Activated CD8-positive, alpha-beta memory T cell treated with anti-CD3 and anti-CD28 coated beads for 1 hour (primary cell): ENCODE measurements at places on chromosomes 1 and 21.

DNA sequence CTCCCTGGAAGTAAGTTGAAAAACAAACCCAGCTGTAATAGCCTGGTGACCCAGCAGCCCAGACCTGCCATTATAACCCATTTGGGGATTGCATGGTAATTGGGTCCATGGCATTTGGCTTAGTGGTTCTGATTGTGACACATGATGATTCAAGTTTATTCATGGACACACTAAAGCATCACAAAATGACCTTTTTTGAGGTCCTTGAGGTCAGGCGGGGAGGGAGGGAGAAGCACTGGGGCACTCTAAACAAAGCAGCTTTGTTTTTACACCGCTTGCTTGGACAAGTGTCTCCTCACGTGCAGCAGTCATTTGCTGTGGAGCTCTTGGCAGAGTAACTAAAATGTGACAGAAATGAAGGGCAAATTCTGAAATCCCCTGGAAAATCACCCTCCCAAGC is 241.0 kb upstream of the SGIP1 start:
- no peak for DNase-seq

DNA sequence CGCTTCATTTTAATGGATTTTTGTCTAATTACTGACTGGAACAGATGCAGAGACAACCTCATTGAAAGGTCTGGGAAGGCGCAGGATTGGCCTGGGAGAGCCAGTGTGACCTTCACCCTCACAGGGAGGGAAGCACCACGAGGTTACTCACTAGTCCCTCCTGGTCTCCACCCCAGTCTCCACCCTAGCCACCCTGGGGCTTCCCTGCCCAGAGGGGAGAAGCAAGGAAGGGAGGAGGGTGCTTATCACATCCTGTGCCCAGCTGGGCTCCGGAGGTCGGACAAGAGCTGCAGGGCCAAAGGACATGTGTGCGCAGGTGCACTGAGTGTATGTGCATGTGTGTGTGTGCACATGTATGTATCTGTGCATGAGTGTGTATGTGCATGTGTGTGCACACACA is 220.1 kb upstream of the VAMP3 start:
- no peak for DNase-seq

- DNase-seq = no peak
These were observed 18.0 kb upstream of the FBXO28 start for GRCh38 chr1:224095867-224096266.

DNA sequence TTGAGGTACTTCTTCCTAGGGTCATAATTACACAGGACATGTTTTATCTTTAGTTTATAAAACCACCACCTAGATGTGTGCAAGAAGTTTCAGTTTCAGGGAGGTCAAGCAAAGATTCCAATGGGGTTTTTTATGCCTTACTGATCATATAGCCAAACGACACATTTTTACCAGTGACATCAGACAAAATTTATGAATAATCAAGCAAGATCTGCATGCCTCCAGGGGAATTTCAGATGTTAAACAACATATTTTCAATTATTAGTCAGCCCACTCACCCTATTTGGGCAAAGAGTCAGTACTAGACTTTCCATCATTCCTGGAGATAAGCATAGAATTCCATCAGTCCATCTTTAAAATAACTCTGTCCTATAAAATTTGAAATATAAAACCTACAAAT is 867.4 kb downstream of the KCNT2 start:
- DNase-seq = no peak

DNA sequence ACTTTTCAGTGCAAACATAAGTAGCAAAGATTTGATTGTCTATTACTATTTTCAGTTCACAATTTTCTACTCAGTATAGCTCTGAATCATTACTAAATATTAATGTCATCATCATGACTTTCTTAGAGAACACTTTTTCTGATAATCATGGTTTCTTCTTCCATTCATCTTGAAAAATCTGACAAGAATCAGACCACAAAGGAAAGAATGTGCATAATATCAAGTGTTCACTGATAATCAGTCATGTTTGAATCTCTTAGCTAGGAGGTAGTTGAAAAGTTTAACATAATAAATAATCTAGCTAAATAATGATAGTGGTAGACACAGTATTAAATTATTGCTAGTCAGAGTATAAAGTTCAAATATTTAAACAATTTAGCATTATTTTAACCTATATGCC is 133.2 kb downstream of the BRINP3 start:
- no peak for DNase-seq

DNA sequence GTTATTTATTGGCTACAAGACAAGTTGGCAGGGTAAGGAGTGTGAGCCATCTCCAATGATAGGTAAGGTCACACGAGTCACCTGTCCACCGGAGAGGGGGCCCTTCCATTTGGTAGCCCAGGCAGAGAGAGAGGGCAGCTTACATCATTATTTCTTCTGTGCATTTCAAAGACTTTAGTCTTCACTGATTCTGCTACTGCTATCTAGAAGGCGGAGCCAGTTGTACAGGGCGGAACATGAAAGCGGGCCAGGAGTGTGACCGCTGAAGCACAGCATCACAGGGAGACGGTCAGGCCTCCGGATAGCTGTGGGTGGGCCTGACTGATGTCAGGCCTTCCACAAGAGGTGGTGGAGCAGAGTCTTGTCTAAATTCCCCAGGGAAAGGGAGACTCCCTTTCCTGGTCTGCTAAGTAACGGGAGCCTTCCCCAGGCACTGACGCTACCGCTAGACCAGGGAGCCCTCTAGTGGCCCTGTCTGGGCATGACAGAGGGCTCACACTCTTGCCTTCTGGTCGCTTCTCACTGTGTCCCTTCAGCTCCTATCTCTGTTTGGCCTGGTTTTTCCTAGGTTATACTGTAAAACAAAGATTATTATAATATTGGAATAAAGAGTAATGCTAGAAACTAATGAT is 36.7 kb downstream of the ZNF695 start:
- DNase-seq = peak; percentile 14

DNA sequence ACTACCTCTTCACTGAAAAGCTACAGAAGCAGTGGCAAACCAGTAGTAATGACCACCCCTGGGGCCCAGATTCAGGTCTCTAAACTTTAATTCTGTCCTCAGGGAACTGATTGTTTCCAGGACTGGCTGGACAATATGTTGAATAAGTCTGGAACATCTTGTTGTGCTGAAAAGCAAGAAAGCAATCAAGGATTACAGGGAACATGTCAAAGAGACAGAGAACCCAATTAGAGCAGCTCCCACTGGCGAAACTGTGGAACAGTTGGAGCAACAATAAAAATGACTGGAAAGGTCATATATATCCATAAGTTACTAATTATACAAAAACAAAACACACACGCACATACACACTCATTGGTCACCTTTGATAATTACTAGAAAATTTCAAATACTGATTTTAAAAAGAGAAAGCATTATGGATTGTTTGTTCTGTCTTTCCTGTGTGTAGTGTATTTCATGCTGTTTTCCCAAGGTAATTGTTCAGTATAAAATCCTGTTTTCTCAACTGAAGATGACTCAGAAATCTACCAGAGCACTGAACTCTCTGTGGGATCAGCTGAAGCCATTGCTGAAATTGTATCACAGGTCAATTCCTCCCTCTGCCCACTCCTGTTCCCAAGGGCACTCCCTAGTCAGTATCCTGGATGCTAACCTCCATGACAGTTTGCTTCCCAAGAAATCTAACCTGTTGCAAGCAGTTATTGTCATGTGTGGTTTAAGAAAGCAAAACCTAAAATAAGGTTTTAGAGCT is 83.6 kb upstream of the RGS1 start:
- no peak for DNase-seq

DNA sequence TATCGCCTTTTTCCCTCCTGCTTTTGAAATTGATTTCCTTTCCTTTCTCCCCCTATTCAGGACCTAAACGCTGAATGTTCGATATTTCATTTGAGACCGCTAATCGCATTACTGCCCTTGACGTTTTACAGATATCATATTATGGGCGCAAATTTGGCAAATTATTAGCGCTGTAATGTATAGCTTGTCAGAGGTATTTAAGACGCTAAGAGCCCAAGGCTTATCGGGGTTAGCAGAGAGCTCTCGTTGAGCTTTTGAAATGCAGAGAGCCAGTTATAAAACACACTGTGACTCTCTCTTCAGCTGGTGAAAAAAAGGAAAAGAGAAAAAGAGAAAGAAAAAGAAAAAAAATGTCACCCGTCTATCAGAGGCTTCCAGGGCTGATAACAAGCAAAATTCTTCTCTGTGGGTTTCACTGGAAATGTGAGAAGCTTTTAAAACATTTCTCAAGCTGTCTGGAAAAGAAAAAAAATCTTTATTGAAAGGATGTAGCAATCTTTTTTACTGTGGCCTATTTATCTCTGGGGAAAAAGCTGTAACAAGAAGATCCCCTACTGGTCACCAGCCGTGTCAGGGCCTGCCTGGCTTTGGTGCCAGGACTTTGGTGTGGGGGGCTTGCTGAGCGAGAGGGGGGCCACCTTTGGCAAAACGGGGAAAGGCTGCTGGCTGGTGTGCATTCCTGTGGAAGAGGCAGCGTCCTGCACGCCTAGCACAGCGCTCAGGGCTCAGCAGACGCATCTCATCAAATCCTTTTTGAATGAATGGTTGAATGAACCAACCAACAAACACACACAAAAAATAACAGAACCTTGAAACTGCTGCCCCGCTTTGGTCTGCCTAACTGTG is 119.8 kb downstream of the RNF220 start:
- no peak for DNase-seq

GRCh38 chr1:60126723-60127122 is 53.2 kb upstream of the C1orf87 start:
- no peak for DNase-seq

- no peak for DNase-seq
These were observed 11.0 kb upstream of the WNT4 start for GRCh38 chr1:22153660-22154437.

DNA sequence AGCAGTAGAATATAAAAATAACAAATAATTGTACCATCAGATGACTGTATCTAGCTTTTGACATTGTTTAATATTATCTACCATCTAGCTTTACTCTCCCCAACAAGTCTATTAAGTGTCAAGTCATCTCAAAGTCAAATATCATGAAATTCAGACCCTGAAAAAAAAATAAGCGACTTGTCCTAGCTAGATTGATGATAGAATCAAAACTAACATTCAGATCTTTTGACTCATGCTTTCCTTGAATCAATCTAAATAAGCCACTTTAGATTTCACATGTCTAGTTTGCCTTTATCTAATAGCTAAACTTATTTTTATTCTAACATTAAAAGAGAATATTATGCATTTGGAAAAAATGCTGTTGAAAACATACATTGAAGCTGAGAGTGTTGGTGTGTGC is 35.4 kb downstream of the CRB1 start:
- no peak for DNase-seq

DNA sequence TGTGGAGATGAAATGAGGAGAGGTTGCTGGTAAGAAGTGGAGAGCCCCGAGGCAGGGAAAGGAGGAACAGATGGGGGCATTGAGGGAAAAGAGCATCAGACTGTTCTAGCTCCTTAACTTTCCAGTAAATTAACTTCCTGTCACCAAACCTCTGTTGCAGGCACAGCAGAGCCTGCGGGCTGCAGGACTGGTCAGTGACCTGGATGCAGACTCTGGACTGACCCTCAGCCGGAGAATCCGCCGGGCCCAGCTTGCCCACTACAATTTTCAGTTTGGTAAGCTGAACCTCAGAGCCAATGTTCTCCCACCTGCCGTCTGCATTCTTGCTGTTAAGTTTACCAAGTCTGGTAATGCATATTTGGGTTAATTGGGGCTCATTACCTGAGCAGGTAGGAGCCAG is 2.5 kb upstream of the ECM1 start:
- DNase-seq = no peak

DNA sequence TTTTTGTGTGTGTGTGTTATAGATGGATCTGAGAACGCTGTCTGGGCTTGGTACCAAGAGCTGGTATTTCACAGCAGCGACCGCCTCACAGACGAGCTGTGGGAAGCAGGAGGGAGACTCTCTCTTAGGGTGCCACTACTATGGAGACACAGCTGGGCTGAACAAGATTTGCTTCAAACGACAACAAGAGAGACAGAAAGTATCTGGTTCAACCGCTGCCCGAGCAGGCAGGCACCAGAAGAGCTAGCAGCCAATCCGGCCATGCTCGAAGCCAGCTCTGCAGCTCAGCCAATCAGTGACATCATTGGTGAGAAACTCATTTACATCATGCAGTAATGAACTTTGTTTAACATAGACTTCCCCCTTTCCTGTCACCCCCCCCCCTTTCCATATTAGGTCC is 341.3 kb downstream of the USP25 start:
- no peak for DNase-seq

- no peak for DNase-seq
These were observed 204.3 kb downstream of the SMYD3 start for GRCh38 chr1:246302711-246303317.

GRCh38 chr21:31766899-31767298 is 35.0 kb upstream of the SCAF4 start:
- DNase-seq = no peak

- no peak for DNase-seq
These were observed 3.4 kb upstream of the CSF3R start for GRCh38 chr1:36486093-36486438.

DNA sequence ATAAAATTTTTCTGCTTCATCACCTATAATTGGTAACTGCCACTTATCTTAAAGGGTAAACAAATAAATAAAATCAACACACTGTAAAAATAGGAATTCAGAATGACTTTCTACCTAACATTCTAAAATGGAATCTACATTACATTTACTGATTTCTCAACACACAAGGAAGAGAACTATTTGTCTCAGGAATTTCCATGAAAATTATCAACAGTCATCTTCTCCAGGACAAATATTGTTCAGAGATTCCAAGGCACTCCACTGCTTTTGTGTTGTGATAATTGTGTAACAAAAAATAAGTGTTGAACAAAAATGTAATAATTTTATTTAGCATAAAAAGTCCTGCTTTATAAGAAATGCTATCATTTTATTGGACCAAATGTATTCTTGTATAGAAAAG is 7.3 kb downstream of the ODF2L start:
- DNase-seq = no peak

DNA sequence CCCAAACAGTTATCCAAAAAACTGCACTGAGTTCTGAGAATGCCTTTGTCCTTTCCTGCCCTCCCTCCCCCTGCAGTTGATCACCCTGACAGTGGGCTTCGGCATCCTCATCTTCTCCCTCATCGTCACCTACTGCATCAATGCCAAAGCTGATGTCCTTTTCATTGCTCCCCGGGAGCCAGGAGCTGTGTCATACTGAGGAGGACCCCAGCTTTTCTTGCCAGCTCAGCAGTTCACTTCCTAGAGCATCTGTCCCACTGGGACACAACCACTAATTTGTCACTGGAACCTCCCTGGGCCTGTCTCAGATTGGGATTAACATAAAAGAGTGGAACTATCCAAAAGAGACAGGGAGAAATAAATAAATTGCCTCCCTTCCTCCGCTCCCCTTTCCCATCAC is 8.8 kb upstream of the NHLH1 start:
- no peak for DNase-seq

- no peak for DNase-seq
These were observed 157.3 kb downstream of the KCNJ6 start for GRCh38 chr21:37758982-37759381.
